Activated B cell treated with CpG ODN at 0.5 μM for 24 hours (primary cell): ENCODE measurements at places on chromosomes 4 and X. TPM values are rescaled to one million over a fixed set of nuclear protein-coding genes. Genes with fewer than 3 reads are reported as not detected.

DNA sequence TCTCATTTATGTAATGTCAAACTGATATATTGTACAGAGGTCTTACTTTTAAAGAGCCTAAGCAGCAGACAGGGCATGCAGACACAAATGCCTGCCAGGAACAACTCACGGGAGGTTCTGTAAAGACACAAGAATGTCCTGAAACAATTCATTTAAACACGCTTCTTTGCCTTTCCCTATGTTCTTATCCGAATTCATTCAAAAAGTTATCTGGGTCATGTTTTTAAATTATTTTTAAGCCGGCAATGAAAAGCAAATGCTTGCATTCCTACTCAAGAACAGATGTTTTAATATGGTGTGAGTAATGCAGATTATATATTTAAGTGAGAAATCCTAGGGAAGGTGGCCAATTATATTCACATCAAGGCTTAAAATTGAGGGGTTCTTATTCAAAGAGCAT is 192.6 kb downstream of the PDGFC start:
- DNase-seq: no peak

GRCh38 chrX:68822641-68823410 is 6.0 kb upstream of the EFNB1 start:
- DNase-seq: no peak

GRCh38 chr4:168560184-168561180 is 63.6 kb downstream of the PALLD start:
- DNase-seq: no peak

- DNase-seq: no peak
These were observed 15.7 kb upstream of the DRP2 start for GRCh38 chrX:101203761-101204351.

- no peak for DNase-seq
These were observed 58.1 kb upstream of the ADRA2C start for GRCh38 chr4:3708103-3708510.

The NDST3 gene
- total RNA-seq: not detected in 2 replicates

The SPANXA1 gene
- not detected in 2 replicates for total RNA-seq
